ENCODE measurements at places on chromosomes 2 and 18.

GRCh38 chr2:176997074-176997791 lies 215.4 kb upstream of the HNRNPA3 start:
- peak; percentile 82 for DNase-seq

DNA sequence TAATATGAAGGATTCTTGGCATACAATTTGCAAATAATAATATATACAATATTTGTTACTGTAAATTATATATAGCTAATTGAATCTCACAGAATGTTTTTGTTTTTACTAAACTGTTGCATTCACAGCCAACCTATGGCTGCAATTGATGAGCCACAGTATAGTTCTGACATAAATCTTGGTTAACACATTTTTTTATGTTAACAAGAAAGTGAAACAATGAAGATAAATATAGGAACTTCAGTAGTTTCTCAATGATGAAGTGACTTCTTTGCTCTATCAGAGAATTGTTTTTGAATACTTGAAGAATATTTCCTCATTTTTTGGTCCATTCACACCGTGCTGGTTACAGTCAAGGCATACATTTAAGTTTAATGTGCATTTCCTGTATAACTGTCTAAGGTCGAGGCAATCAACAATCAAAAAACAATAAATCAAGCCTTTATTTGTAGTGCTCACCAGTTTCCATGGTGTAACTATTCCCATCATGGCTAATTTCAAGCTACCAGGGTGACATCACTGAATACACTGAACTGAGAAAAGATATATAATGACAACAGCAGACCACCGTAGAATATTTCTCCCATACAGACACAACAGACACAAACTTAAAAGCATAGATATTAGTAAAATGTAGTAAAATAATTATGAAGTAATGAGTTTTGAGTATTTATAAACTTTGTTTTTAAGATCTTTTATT lies 12.9 kb upstream of the ETAA1 start:
- no peak for DNase-seq

GRCh38 chr2:206245265-206245672 lies 29.2 kb upstream of the ZDBF2 start:
- no peak for DNase-seq

DNA sequence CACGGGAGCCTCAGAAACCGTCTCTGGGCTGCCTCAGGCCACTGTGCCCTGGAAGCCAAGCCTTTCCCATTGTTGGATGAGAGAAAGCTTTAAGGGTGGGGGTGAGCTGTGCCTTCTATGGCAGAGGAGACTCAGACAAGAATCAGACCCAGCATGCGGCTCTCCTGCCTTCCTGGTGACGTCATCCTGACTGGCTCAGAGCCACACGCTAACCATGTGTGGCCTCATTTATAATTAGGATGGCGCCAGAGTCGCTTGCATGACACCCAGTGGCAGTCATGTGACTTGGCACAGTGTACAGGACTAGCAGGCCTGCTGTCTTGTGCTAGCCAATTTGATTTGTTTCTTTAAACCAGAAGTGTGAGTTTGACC lies 99.1 kb downstream of the SH3BP4 start:
- peak; percentile 89 for DNase-seq

DNA sequence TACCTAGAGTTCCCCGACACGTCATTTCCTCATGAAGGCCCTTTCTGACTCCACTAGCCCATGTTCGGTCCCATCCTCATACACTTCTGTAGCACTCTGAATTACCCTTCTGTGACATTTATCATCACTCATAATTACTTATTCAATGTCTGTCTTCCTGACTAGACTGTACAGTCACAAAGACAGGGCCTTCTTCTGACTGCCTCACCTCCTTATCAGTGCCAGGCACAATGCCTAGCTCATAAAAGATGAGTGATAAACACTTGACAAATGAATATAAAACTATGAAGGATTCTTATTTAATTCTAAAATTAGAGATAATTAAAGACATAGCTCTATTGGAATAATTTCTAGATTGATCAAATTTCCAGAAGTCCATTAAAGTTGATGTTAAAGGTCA lies 1.4 kb upstream of the UBXN4 start:
- no peak for DNase-seq

DNA sequence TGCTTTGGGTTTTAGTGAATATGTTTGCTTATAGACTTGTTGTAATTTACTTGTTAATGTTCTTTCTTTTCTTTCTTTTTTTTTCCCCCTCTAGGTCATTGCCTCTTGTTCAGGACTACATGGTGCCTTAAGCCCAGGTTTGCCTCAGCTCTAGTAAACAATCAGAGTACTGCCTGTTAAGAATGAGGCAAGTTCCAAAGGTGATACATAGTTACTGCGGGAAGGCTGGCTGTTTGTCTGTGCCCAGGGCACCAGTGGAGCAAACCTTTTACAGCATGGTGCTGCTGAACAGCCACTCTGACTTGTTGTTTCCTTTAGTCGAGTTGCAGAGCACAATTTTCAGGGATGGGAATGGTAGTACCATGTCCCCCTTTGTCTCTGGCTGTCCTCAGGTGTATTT lies 517.2 kb downstream of the NYAP2 start:
- DNase-seq = no peak

- DNase-seq = peak; percentile 27
These were observed 76.1 kb downstream of the AFF3 start for GRCh38 chr2:100066246-100066645.

DNA sequence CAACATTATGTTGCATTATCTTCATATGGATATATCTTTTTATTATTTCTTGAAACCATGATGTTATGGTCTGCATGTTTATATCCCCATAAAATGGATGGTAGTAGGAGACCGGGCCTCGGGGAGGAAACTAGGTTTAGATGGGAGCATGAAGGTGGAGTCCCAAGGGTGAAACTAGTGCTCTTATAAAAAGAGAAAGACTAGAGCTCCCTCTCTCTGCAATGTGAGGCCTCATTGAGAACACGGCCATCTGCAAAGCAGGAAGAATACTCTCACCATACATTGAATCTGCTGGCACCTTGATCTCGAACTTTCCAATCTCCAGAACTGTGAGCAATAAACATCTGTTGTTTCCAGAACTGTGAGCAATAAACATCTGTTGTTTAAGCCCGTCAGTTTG lies 64.0 kb downstream of the NXPH2 start:
- no peak for DNase-seq

- no peak for DNase-seq
These were observed 31.2 kb upstream of the ITGAV start for GRCh38 chr2:186558512-186559276.

- no peak for DNase-seq
These were observed 13.4 kb downstream of the MYO3B start for GRCh38 chr2:170191166-170191866.

- no peak for DNase-seq
These were observed 267.6 kb upstream of the MGAT5 start for GRCh38 chr2:133986081-133986837.

GRCh38 chr2:47015206-47015605 lies 99.6 kb upstream of the MCFD2 start:
- DNase-seq = peak; percentile 32

DNA sequence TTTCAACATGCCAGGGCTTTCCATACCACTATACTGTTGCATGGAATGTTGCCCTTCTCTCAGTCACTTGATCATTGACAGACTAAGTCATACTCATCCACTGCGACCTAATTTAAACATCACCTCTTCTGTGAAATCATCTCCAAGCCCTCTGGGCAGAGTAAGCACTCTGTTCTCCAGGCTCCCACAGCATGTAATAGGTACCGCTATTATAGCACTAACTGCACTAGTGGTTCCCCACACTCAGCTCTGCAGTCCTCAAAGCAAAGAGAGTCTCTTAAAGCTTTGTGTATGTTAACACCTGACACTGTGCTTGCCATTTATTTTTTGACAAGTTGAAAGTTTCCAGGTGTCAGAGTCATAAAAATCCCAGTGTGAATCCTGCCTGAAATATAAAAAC lies 947.2 kb downstream of the ERBB4 start:
- DNase-seq = no peak

Data from suppressor macrophage (primary cell).